Stimulated activated CD8-positive, alpha-beta memory T cell treated with anti-CD3 and anti-CD28 coated beads, Interleukin-15, amount 100 ng/mL, for 24 hours (primary cell): ENCODE measurements at places on chromosomes 3 and 15.

- no peak for DNase-seq
These were observed 84.3 kb downstream of the ADAMTS7 start for GRCh38 chr15:78726870-78727551.

- no peak for DNase-seq
These were observed 50.9 kb downstream of the DHX36 start for GRCh38 chr3:154273381-154273780.

DNA sequence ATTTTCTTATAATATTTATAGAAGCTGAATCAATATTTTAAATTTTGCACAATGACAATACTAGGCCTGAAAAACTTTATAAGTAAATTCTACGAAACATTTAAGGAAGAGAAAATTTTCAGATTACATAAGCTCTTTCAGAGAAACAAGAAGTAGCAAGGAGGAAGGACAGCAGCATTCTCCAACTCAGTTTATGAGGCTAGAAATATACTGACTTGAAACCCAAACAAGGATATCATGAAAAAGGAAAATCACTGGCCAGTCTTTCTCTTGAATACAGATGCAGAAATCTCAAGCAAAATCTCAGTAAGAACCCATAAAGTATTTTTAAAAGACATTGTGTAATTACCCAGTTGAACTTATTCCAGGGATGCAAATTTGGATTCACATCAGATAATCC lies 121.3 kb downstream of the STAC start:
- DNase-seq, result no peak

DNA sequence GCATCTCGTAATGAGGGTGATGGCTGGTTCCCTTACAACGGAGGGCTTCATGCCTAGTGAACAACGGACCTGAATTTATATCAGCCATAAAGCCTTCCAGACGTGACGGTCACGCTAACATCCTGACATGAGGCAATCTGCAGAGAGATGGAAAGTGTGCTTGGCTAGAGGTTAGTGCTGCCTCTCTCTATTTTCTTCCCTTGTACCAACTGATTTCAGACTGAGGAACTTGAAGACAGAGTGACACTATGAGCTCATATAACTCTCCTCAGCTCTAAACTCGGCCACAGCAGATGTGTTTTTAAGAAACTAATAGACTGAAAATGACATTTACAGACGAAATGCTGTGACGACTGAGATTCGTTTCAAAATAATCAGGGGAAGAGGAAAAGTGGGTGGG lies 122.4 kb downstream of the XXYLT1 start:
- DNase-seq, result no peak

DNA sequence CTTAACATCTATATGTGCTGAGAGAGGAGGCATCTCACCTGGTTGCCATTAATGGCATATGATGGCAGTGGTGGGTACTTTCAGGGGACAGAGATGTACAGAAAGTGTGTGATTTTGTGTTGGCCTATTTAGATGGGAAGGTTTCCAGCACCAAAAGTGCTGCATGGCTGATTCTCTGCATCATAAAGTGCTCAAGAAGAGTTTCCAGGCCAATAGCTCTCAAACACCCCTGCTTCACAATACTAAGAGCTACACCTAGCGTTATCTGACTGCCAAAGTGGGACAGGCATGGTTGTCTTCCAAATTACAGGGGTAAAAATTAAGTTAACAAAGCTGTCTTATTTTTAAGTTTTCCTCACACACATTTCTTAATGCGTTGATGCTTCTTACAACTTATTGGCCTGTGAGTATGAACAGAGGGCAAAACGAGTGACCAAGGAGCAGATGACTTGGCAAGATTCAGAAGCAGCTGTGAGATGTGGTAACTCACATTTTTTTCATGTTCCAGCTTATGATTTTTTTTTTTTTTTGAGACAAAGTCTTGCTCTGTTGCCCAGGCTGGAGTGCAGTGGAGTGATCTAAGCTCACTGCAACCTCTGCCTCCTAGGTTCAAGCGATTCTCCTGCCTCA lies 41.4 kb upstream of the VEPH1 start:
- no peak for DNase-seq

GRCh38 chr15:73941871-73942635 lies 15.8 kb downstream of the LOXL1 start:
- no peak for DNase-seq

- no peak for DNase-seq
These were observed 598.3 kb downstream of the SI start for GRCh38 chr3:164479978-164480377.

- no peak for DNase-seq
These were observed 12.1 kb upstream of the POLG start for GRCh38 chr15:89346516-89347231.

DNA sequence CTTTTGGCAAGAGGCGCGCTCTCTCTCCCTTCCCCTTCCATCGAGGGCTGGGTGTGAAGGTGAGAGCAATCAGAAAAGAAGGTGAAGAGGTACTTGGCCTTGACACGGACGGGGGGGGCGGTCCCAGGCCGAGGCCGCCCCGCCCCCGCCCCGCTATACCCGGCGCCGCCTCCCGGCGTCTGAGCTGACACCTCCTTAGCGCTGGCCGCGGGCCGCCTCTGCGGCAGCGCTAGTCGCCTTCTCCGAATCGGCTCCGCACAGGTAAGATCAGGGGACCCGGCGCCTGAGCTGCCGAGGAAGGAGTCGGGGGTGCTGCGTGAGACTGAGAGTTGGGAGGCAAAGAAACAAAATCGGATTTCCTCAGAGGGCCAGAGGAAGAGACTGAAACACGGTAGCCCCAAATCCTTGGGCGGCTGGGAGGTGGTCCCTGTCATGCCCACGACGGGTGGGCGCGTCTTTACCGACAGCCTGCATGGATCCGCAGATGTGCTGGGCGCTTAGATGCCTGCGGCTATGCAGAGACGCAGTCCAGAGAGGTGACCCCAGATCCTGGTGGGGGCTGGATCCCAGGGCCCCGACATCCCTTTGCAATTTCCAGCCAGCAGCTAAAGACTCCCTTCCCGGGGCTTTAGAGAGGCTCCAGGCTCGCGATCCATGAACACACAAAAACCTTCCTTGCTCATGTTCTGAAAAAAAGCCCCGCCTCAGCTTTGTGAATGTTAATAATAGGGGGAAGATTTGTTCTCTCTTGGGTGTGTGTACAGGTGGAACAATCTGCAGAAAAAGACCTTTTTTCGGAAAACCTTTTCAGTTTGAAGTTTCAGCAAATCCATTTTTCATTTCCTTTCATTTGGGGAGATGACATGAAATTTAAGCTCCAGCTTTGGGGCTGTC lies at the start of gene ENTPD3:
TSS of gene ENTPD3 (plus strand) at position 184 of the 894 bp plus-strand sequence. CDS start 874 bp downstream, outside the sequence.
- DNase-seq, result peak; percentile 13

GRCh38 chr3:112128843-112129727 lies 4.0 kb downstream of the GCSAM start:
- no peak for DNase-seq

DNA sequence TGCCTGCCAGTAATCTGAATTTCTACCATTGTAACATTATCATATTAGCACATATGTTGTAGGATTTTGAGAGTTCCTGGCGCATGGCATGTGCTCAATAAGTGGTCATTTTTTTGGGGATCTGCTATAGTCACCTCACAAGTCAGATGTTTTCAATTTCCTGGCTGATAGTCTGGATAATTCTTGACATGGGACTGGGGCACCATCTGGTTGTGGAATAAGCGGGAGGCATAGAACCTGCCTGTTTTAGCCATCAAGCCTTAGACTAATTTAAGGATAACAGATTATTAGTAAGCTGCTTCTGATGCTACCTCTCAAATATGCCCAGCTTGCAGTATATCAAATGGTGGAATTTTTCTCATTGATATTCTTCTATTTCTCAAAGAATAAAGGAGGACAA lies 39.1 kb downstream of the GASK1A start:
- DNase-seq, result no peak

GRCh38 chr3:186239321-186239720 lies 122.7 kb downstream of the DGKG start:
- no peak for DNase-seq

- DNase-seq, result no peak
These were observed 199.1 kb downstream of the SI start for GRCh38 chr3:164879201-164879600.

GRCh38 chr15:77870195-77871065 lies 207.1 kb downstream of the TBC1D2B start:
- peak; percentile 9 for DNase-seq

DNA sequence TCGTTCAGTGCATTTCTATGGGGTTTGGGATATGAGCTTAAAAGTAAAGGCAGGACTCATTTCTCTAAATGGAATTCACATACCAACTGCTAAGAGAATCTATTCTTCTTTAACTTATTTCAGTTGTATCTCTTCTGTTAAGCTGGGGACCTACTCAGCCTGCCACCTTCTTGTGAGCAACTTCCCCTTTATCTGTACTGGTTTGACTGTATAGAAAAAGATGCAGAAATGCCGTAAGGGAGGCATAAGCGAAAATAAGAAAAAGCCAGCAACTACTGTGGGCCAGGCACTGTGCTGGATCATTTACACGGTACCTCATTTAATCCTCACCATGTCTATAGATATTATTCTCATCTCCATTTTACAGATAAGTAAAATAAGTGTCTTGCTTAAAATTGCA lies 38.4 kb downstream of the RBMS3 start:
- DNase-seq, result no peak

DNA sequence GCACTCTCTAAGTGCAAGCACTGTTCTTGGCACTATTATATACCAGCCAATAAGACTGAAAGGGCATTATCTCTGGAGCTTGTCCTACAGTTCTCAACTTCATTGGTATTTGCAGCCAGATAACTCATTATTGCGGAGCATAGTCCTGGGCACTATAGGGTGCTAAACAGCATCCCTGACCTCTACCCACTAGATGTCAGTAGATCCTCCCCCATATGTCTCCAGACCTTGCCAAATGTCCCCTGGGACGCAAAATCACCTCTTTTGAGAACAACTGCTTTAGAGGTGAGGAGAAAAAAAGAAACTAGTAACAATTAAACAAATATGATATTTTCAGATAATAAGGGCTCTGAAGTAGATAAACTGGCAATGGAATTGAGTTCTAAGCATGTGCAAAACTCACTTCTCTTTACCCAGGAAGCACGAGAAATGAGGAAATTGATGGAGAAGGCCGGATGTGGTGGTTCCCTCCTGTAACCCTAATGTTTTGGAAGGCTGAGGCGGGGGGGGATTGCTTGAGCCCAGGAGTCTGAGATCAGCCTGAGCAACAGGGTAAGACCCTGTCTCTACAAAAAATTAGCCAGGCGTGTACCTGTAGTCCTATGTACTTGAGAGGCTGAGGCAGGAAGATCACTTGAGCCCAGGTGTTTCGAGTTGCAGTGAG lies 61.4 kb downstream of the FRMD4B start:
- DNase-seq, result no peak

- peak; percentile 51 for DNase-seq
These were observed 27.6 kb upstream of the ANKDD1A start for GRCh38 chr15:64883997-64884511.

DNA sequence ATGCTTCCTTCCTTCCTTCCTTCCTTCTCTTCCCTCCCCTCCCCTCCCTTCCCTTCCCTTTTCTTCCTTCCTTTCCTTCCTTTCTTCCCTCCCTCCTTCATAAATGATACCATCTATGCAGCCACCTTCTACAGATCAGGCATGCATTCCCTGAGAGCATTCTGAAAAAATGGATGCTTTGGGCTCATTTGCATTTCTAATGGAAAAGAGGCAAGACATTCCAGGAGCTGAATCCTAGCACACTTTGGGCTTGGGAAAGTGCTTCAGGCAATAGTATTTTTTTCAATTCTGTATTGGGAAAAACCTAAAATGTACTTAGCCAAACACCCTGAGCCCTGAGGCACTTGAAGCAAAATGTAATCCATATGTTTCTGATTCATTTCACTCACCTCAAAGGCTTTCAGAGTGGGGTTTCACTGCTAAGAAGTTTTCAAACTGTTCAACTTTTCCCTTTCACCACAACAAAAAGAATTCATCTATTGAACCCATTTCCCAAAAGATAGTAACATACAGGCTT lies 220.1 kb upstream of the RORA start:
- no peak for DNase-seq

DNA sequence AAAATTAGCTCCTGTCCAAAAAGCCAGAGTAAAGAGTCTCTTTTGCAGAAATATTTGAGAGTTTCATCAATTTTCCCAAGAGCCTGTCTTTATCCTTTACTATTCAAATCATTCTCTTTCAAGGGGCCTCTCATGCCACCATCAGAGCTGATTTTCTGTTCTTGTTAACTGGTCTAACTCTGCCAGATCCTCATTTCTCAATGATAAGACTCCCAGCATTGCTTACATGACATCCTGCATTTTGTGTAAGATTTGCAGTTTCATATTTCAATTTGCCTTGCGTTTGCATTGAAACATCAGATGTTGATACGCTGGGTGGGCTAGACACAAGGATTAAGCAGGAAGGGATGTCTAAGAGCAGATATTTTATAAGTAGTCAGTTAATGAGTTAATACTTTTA lies 228.7 kb downstream of the TBL1XR1 start:
- DNase-seq, result no peak

DNA sequence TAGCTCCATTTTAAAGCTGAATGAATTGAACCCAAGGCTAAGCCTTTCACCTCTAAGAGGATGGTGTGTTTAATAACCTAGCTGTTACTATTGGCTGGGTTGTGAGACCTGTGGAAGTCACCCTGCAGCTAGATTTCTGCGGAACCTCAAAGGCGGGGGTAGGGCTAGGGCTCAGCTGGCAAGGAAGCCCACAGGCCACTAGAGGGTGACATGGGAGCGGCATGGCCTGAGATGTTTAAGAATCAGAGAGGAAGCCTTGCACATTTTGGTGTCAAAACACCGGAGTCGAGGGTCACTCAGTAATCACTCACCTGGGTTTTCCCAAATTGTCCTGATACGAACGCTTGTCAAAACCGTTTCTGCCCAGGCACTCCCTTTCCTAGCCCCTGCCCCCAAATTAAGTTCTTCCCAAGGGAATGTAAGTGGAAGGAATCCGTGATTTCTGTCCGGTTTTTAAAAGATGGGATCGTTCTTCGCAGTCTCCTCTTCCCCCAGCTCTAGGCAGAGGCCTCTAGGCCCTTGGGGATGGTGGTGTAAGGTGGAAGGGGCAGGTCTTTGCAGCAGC lies 3.8 kb upstream of the ACAD9 start:
- DNase-seq, result peak; percentile 6

DNA sequence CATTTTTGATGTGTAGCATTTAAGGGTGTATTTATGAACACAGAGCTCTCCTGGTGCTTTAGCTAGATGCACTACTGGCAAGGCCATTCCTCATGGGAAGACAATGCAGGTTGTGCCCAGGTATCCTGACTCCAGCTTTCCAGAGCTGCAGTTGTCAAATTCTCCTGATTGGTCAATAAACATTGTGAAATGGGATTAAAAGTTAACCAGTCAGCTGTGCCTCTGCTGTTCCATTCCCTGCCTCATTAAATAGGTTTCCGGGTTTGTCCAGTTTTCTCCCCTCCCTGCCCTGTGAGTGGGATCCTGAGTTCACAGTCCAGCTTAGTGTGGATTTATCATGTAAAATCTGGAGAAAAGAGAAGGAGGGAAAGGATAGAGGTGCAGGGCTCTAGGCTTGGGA lies 207.3 kb downstream of the SQOR start:
- no peak for DNase-seq

DNA sequence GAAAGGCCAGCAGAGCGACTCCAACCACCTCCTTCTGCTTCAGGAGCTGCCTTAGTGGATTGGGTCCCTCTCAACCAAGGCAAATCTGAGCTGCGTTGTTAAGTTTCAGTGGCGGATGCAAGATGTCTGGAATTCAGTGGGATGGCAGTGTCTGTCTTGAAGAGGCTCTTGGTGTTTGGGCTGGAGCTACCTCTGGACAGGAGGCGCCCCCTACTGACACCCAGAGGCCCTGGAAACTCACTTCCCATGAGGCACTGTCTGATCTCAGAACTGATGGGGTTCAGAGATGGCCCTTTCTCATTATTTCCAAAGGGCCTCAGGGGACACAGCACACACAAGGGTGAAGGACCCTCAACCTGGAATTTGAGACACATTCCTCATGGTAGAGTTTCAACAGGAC lies 6.0 kb upstream of the SLC28A1 start:
- DNase-seq, result peak; percentile 14

GRCh38 chr15:100570275-100570674 lies 31.7 kb downstream of the LINS1 start:
- no peak for DNase-seq
